GM04503 (cell line): ENCODE measurements at places on chromosomes 11 and 22.

DNA sequence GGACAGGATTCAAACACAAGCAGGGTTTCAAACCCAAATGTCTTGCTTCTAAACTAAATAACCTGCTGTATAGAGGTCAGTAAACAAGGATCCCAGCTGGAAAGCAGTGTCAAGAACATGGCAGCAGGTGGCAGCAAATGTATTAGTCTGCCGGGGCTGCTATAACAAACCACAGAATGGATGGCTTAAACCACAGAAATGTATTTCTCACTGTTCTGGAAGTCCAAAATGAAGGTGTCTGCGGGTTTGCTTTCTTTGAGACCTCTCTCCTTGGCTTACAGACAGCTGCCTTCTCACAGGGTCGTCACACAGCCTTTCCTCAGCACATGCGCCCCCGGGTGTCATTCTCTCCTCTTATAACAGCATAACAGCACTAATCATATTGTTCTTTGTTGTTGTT lies 65.1 kb upstream of the LRRC55 start:
- peak; percentile 6 for DNase-seq

DNA sequence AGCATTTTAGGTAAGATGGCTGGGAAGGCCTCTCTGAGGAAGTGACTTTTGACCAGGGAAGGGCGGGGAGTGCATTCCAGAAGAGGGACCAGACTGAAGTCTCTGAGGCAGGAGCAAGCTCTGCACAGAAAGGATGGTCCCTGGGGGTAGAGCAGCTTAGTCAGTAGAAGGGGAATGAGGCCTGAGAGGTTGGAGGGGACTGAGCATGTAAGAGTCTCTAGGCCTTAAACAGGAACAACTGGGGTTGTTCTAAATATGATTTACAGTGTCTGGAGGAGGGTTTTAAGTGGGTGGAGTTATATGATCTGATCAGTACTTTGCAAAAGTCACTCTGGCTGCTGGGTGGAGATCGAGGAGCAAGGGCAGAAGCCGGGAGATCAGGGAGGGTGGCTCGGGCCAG lies 31.7 kb upstream of the TEF start:
- no peak for DNase-seq

DNA sequence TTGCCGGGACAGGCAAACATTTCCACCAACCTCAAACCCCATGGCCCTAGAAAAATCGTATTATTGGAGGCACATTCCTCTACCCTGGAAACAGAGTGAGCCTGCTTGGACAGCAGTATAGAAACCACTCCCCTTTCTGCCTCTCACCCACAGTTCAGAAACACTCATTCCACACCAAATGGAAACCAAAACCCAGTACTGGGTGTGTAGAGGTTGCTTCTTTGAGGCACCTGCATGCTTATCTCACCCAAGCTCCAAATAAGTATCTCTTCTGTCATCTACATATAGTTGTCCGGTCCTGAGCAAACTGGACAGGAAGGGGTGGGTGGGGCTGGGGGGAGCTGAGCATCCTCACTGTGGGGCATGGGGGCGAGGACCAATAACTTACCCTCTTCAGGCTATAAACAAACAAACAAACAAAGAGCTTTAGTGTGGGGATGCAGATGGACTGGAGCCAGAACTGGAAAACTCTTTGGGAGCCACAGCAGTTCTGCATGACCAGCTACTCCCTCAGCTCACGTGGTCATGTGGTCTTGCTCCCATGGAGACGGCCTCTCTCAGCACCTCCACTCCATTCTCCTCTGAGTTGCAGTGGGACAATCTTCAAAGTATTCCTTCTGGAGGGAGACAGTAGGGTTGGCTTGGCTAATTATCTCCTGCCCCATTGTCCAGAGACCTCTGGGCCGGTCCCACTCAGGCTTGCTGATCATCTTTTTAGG lies 1.0 kb upstream of the PLAAT2 start:
- no peak for DNase-seq

DNA sequence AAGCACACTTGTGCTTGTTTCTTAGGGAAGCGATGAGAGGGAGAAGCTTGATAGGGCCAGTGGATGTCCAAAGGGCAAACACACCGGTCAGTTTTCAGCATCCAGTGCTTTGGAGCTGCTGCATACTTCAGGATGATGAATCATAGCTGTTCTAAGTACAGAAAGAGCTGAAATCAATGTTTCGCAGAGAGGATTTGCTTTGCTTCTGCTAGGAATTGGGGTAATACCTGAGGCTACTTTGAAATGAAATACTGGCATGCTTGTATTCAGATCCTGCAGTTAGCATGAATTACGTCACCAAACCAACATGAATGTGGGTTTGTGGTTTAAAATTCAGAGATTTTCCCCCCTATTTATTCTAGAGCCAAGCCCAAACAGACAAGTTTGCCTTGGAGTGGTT lies 41.7 kb upstream of the SC5D start:
- DNase-seq, result no peak

DNA sequence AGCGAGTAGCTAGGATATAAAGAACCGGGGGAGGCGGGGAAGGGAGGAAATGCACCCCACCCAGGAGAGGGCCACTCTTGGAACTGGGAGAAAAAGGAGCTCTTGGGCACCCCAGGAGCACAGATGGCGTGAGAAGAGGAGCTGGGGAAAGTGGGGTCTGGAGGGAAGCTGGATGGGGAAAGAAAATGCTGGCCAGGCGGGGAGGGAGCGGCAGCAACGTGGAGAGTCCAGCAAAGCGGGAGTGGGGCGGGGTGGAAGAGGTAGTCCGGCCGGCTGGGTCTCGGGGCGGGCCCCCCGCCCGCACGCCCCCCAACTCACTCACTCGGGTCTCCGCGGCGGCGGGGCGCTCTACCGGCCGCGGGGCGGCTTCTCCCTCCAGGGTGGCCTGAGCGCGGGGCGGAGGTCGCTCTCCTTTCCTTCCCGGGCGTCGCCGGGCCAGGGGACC lies 522 bp downstream of the TOB2 start:
- no peak for DNase-seq

DNA sequence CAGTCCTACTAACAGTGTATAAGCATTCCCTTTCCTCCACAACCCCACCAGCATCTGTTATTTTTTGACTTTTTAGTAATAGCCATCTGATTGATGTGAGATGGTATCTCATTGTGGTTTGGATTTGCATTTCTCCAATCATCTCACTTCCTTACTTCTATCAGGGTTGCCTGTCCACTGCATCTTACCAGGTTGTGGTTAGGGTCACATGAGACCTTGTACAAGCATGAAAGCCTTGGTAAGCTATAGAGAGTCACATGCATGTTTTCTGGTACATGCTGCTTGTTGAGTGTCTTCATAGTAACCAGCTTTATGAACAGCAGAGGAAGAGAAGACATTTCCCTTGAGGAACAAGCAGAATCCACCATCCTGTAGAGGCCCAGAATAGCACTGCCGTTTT lies 102.9 kb upstream of the PAX6 start:
- DNase-seq, result no peak

DNA sequence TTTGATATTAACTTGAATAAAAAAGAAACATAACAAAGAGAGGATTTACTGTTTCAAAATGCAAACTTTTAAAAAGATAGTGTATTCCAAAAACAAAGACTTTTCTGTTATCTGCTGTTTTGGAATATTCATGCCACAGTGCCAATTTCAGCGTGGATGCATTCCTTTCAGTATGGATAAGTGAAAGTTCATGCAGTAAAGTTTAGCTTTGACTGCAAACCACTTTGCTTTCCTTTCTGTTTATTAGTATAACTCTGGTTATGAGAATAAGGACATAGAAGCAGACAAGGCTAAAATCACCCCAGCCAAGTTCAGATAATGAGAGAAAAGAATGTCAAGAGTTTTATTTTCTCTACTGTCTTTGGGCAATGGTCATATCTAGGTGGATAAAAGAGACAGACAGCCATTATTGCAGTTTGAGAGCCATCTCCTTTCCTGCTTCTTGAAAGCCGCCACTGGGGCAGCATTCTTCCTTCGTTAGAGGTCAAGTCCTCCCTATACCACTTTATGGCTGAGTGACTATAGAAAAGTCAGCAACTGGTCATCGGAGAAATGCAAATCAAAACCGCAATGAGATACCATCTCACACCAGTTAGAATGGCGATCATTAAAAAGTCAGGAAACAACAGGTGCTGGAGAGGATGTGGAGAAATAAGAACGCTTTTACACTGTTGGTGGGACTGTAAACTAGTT lies 82.4 kb upstream of the BLID start:
- DNase-seq, result no peak

GRCh38 chr11:75700940-75701339 lies 16.7 kb upstream of the MOGAT2 start:
- DNase-seq, result no peak

GRCh38 chr22:38967451-38968450 lies 10.3 kb downstream of the APOBEC3A start:
- DNase-seq, result no peak

DNA sequence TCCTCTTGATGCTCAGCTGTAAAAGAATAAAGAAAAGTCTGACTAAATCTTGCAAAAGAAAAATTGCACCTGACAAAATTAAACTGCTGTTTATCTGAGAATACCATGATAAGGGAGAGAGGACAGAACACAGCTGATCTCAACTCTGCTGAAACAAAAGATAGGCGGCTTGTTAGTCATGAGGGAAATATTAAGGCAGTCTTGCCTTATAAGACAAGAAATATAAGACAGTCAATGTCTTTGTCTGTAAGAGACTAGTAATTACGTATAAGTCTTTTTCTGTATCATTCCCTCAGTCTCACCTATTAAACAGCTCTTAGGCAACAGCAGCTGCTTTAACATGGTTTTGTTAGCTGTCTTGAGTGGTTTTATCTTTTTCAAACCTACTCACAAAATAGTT lies 296.6 kb downstream of the LUZP2 start:
- DNase-seq, result no peak

DNA sequence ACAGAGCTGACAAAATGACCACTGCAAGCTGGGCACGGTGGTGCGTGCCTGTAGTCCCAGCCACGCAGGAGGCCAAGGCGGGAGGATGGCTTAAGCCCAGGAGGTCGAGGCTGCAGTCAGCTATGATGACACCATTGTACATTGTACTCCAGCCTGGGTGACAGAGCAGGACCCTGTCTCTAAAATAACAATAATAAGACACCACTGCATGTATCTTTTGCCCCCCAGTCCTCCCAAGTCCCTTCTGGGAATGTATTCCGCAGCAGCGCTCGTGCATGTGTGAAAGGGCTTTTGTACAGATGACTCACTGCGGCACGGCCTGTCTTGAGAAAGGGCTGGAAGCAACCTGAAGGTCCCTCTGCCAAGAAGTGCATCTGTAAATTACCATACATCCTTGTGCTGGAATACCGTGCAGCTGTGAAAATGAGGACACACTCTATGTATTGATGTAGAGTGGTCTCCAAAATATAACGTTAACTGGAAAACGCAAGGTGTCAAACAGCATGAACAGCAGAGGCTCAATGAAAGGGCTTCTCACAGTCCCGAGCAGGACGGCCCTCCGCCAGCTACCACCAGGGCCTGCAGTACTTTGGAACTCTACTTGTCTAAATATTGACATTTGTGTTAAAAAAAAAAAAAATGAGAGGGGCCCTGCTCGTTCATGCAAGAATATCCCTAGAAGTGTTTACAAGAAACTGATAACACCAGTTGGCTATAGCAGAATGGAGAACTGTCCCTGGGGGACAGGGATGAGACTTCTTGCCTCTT lies 9.0 kb upstream of the CDC42EP2 start:
- no peak for DNase-seq

DNA sequence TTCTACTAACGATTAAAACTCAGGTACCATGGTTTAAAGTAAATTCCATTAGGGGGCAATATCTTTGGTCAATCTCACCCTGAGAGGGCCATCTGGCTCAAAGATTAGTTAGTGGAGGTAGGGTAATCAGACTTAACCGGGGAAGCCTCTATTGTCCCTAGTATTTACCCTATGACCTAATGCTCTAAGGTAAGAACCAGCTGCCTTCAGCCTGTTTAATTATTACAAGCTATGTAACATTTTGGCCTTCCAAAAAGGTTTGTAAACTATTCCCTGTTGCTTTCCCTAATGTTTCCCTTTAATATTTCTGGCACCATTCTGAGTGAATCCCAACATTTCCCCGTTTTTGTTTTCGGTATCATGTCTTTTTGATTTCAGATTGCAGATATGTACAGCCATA lies 15.1 kb upstream of the GLYATL1 start:
- no peak for DNase-seq

DNA sequence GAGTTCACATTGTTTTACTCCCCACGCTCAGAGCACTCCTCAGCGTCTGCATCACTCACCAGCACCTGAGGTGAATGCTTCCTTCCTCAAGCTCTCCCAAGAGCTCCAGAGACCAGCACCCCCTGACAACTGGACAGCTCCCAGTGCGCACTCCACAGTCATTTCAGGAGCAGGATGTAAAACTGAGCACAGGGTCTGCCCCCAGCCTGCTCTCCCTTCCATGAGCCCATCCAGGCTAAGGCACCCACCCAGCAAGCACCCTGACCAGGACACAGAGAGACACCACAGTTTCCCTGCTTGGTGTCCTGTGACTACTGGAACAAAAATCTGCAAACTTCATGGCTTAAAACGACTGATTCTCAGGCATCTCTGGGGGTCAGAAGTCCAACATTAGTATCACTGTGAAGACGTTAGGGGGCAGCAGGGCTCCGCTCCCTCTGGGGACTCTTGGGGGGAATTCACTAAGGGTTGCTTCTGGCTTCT lies 3.3 kb downstream of the SCGB1D2 start:
- no peak for DNase-seq

DNA sequence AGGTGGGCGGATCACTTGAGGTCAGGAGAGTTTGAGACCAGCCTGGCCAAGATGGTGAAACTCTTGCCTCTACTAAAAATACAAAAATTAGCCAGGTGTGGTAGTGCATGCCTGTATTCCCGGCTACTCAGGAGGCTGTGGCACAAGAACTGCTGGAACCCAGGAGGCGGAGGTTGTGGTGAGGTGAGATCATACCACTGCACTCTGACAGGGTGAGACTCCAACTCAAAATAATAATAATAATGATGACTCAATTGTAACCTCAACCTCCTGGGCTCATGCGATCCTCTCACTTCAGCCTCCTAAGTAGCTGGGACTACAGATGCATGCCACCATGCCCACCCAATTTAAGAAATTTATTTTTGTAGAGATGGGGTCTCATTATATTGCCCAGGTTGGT lies 15.6 kb upstream of the CHRNA10 start:
- DNase-seq, result no peak

DNA sequence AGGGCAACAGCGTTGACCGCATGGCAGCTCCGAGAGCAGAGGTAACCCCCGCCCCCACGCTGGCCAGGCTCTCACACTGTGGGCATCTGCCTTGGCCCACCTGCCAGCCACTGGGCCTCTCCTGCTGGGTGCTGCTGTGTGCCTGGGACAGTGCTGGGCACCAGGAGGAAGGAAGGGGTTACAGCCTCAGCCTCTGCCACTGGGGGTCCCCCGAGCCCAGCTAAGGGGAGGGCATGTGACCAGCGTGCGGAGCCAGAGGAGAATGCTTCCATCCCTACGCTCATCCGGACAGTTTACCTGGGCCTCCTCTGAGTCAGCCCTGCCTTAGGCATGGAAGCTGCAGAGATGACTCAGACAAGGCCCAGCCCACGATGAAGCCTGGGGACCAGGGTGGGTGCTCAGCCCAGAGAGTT lies 10.9 kb downstream of the NCF4 start:
- no peak for DNase-seq
